ENCODE measurements at places on chromosomes 5 and 9.

- peak; percentile 37 for DNase-seq
Measured at GRCh38 chr9:19232823-19233194, 2.3 kb downstream of the DENND4C start.

DNA sequence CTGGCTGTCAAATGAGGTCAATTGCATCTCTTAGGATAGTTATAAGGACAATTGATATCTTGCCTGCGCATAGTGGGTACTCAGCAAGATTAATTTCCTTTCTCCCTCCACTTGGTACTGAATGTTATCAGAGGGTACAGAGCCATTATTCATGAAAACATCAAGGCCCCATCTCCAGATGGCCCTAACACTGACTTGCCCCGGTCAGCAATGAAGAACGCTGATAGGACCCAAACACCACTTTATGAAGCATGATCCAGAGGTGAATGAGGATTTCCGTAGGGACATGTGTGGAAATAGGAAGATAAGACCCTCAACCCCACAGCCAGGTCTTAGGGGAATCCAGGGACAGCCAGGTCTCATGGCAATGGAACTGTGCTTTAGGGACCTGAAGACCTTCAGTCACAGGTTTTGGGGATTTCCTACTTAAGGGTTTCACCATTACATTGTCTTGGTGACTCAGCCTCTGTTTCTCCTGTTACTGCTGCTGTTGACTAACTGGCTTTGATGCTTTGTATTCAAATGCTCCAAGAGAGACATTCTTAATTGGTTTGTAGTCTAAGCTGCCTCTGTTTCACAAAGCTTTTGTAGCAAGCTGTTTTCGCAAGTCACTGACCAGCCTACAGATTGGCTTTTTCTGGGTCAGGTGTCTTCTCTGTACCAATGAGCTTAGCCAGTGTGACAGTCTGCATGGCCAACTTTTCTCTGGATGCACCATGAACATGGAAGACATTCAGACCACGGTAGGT lies 35.3 kb upstream of the IQGAP2 start:
- peak; percentile 59 for DNase-seq

DNA sequence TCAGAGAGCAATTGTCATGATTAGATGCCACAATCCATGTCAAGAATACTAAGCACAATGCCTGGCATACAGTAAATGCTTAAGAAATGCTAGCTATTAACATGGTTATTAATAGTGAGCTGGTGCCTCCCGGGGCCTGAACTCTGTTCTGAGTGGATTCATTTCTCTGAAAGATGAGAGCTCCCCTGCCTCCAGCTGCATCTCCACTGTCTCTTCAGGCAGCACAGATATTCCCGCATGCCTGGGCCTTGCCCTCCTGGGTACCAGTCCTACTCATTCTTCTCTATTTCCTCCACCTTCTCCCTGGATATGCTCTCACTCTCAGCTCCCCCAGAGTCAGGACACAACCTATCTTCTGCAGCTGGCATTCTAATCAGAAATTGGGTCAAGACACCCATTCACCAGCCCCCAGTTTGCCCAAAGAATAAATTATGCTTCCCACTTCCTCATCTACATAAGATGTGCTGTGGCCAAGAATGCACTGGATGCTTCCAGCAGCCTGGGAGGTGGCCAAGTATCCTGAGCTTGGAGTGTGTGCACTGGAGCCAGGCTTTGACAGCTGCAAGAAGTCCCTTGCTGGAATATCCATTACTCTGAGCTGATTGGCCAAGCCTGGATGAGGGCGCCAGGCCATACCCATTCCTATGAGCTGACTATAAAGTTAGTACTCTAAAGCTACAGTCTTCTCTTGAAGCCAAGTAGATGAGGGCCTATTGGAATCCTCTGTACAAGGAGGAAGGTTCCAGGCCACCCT lies 669.0 kb downstream of the ACTL7B start:
- no peak for DNase-seq

DNA sequence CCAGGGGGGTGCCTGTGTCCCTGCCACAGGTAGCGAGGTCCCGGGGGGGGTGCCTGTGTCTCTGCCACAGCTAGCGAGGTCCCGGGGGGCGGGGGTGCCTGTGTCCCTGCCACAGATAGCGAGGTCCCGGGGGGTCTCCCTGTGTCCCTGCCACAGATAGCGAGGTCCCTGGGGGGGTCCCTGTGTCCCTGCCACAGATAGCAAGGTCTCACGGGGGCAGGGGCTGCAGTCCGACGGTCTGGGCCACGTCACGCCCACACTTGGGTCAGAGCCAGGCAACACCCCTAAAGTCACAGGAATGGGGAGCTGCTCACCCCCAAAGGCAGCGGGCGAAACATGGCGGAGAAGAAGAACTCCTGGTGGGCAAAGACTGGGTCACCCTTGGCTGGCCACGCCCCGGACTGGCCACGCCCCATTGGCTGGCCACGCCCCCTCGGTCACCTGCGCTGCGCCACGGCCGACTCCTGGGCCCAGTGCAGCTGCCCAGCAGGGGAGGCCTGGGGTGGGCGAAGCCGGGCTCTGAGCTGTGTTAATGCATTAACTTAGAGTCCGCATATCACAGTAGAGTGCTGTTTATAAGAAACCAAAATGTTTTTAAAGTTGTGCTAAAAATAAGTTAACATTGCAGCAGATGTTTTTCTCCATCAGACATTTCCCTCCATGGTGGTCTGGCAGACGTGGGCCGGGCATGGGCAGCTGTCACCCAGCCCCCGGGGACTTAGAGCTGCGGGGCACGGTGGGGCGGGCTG lies 7.0 kb downstream of the NOXA1 start:
- DNase-seq = no peak

- no peak for DNase-seq
Measured at GRCh38 chr5:135307143-135307903, 91.7 kb downstream of the MACROH2A1 start.

All from erythroblast (primary cell).